ENCODE measurements at places on chromosomes 11 and 22.

- DNase-seq, result peak; percentile 38
Measured at GRCh38 chr11:85759915-85760314, 51.0 kb downstream of the SYTL2 start.

- DNase-seq, result no peak
Measured at GRCh38 chr11:16859651-16860050, 121.2 kb downstream of the C11orf58 start.

DNA sequence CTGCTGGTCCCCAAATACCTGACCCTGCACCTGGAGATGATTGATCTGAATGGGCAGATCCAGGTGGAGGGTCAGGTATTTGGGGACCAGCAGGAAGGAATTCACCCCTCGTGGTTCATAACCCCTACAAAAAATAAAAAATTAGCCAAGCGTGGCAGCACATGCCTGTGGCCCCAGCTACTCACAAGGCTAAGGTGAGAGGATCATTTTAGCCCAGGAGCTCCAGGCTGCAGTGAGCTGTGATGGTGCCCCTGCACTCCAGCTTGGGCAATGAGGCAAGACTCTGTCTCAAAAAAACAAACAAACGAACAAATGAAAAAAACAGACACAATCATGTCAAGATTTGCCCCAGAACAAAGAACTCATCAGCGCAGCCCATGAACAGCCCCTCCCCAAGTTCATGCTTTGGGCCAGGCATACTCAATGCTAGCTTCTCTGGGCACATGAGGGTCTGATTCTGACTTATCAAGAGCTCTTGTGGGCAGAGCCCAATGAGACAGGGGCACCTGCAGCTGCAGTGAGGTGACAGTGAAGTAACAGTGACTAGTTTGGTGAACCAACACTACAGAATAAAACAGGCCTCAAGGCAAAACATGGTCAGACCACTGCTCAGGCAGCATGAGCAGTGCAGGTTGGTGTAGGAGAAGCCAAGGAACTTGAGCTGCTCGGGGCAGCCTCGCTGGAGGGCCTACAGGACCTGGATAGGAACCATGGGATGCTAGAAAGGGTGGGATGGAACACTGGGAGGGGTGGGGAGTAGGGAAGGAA lies 10.2 kb upstream of the FCHSD2 start:
- no peak for DNase-seq

DNA sequence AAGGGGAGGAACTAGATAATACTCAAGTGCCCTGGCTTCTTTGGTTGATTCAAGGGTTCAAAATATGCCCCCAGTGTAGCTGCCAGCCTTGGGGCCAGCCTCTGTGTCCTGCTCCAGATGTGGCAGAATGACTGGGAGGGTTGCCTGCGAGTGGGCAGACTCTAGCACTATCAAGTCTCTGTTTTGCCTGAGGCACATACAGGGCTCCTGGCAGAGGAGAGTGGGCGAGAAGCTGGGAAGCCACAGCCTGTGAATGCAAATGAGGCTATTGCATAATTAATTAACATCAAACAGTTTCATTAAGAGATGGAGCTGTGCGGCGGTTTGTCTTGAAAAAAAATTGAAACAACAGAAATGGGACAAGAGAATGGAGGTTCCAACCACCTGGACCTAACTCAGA lies 50.8 kb downstream of the BUD13 start:
- DNase-seq, result no peak

DNA sequence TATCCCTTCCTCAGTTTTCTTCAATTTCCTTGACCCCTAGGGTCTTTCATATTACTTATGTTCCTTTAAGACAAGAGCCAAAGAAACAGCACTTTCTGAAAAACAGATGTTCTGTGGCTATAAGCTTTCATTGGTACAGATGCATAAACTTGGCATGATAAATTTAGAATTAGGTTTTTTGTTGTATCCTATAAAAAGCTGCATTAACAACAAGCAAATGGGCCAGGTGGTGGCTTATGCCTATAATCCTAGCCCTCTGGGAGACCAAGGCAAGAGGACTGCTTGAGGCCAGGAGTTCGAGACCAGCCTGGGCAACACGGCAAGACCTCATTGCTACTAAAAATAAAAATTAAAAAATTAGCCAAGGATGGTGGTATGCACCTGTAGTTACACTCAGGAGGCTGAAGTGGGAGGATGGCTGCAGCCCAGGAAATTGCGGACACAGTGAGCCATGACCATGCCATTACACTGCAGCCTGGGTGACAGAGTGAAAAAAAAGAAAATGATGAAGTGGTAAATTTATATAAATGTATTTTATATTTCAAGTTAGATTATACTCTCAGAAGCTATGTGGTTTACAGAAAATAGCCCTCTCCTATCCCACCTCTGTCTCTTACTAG lies 18.3 kb downstream of the KMT5B start:
- no peak for DNase-seq

DNA sequence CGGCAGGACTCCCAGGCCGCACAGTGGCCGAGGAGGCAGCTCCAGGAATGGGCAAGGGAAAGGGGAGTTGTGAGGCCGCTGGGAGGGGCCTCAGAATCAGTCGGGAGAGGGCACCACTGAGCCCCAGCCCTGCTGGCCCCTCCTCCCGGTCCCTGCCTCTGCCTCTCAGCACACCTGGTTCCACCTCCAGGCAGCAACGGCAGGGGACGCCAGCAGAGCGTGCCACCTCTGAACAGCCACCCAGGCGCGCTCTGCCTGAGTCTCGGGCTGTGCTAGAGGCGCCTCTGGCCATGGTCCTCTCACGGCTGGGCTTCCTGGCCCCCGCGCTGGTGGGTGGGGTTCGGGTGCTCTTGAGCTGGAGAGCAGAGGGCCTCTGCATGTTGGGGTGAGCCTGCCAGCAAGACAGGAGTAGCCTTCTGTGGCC lies 33.0 kb downstream of the MOB2 start:
- DNase-seq, result no peak

DNA sequence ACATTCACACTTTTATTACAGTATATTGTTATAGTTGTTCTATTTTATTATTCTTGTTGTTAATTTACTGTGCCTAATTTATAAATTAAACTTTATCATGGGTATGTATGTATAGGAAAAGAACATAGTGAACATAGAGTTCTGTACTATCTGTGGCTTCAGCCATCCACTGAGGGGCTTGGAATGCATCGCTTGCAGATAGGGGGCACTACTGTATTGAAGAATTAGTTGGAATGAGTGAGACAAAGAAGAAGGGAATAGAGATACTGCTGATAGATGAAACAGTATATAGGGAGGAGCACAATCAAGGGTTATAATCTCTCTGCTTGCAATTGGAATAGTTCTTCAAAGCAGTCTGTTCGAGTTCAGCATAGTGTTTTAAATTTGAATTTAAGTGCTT lies 432.2 kb downstream of the RAB38 start:
- no peak for DNase-seq

DNA sequence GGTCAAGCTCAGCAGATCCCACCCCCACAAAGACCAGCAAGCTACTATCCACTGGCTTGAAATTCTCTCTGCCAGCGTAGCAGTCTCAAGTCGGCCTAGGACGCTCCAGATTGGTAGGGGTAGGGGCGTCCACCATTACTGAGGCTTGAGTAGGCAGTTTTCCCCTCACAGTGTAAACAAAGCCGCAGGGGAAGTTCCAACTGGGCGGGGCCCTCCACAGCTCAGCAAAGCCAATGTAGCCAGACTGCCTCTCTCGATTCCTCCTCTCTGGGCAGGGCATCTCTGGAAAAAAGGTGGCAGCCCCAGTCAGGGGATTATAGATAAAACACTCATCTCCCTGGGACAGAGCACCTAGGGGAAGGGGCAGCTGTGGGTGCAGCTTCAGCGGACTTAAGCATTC lies 1064.9 kb upstream of the TENM4 start:
- no peak for DNase-seq
